ENCODE measurements at places on chromosomes 4 and X.
A peak's percentile ranks its signal among the peaks of the same experiment; 100 is the strongest.

DNA sequence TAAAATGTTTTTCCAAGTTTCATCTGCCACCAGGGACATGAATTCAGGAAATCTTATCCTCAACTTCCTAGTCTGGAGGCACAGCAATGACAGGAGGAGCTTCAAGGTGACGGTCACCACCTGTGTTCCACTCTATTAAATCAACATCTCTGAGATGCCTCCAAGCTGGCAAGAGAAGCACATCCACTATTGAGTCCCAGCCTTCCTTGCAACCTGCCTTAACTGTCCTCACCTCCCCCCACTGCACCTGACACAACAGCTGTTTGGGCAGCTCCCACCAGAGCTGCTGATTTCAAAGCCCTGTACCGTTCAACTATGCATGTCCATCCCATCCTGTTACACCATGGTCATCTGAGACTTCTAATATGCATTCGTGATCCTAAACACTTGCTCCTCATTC, 123.4 kb downstream of the COL25A1 start:
- no peak for DNase-seq

DNA sequence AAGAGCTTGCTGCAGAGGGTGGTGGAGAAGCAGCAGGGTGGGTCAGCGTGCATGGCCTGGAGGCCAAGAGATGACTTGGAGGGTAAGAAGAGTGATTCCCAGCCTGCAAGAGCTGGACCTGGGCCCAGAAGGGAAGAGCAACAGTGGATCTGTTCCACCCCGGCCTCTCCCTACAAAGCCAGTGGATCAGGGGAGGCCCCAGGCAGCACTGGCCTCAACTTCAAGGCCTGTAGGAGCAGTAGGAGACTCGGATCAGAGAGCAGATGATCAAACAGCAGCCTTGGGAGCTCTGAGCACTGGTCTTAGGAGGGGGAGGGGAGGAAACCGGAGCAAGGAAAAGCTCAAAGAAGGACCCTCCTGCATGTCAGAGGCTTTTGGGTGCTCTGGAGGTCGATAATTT, 7.6 kb downstream of the L1CAM start:
- DNase-seq = no peak

DNA sequence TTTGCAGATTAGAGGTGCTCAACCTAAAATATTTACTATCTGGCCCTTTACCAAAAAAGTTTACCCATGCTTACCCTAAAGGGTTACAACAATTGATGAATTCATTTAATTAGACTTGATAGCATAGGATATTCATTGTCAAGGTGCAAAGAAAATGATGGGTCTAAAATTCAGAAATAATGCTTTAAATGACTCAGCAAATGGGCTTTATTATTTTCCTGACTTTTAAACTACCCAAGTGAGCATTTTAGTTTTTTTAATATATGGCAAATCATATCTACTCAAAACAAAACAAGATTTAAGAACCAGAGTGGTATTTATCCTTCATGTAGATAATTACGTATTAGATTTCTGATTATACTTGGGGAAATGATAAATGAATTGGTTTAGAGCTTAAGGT, 235.8 kb downstream of the DCLK2 start:
- no peak for DNase-seq

- peak; percentile 20 for DNase-seq
Observed at GRCh38 chr4:80125252-80126177, 52.5 kb upstream of the ANTXR2 start.

- no peak for DNase-seq
Observed at GRCh38 chr4:163317110-163317509, 15.3 kb downstream of the NPY1R start.

GRCh38 chr4:110877778-110878370, 255.0 kb upstream of the PITX2 start:
- no peak for DNase-seq

GRCh38 chr4:8028368-8028767, 88.7 kb upstream of the AFAP1 start:
- DNase-seq = no peak

- peak; percentile 18 for DNase-seq
Observed at GRCh38 chr4:164935363-164935762, 42.1 kb downstream of the TRIM61 start.

DNA sequence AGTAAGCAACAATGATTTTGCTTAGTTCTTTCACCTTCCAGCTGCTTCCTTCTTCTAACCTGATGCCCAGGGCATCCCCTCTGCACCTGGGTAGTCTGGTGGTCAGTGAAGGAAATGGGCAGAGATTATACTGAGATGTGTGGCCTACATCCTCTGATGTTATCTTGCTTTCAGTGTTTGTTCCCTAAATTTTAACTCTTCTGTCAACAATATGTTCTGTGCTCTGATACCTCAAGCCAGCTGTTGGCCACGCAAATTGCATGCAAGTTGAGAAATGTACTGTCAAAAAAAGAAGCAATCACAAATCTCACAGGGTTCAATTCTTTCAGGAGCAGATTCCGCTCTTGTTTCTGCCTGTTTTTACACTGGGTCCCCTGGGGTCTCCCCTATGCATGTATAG, 73.8 kb downstream of the FBXW7 start:
- no peak for DNase-seq

DNA sequence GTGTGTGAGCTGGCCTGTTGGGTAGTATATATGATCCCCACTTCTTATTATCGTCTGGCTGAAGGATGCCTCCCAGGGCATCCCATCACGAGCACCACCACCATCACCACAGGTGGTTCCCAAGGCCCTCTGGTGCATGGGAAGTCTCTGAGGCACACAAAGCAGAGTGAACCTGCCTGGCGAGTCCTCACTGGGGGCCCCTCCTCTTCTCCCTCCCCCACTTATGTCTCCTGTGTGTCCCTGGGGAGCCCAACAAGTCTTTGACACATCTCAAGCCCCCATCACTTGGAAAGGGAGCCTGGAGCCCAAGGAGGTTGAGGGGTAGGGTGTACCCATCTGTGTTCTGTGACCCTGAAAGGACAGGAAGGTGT, 45.5 kb upstream of the NKX1-1 start:
- DNase-seq = no peak
